NCI-H524 (cell line): ENCODE measurements at places on chromosomes 2 and 18.

DNA sequence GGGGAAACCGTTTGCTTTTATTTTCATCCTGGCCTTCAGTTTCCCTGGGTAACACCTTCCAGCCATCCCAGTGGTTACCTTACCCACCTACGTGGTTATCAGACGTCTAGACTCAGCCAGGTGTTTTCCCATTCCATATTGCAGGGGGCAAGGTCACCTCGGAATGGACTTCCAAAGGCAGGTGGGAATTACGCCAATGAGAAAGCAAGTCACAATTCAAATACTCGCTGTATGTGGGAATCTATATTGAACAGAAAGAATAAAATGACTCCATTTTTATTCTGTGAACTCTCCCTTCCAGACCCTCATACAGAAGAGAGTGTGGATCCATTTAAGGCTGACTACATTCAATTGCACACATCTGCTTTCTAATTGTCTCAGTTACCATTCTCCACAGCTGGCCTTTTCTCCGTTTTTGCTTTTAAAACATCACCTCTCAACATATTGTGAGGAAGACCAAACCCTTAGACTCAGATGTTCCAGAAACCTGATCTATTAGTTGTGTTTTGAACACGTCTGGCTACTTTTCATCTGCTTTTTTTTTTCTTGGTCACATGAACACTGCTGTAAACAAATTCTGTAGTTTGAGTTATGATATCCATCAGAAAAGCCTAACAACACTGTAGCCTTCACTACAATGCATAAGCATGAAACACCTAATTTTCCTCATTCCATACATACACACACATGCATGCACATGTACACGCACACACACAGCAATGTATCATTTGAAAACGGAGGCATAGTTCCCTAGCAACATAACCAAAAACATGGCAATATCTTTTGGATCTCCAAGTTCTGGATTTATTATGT lies 59.8 kb downstream of the BCL2 start:
- no peak for DNase-seq

GRCh38 chr18:24703316-24703715 lies 242.9 kb downstream of the HRH4 start:
- DNase-seq: no peak

DNA sequence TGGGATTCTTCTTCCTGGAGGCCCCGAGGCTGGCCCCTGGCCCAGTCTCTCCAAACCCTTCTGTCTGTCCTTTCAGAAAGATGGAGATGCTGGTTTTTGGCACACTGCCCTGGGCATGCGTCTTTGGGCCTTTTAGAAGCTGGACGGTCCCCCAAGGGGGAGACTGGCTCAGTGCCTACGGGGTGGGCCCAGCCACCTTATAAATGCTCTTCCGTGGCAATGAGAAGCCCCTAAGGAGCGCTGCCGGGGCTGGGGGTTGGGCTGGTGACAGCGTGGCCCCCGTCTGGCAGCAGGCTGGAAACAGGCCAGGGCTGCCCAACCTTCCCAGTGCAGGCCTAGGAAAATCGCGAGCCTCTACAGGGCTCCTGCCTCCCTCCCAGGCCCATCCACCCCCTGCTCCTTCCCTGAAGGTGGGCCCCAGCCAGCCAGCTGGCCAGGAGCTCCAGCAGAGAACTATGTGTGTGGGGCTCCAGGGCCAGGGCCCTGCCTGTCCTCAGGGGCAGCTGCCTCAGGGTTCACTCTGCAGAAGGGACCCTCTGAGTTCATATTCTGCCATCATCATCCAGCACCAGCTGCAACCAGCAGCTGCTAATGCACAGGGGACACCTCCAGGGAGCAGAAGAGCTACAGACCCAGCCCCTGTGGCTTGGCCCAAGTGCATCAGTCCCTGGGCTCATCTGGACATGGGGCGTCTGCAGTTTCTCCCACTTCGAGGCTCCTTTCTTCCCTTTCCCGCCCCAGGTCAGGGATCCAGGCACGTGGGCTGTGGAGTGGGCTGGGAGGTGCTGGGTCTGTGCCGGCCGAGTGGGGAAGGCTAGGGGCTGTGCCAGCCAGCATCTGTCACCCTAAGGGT lies 107.6 kb upstream of the OTOS start:
- DNase-seq: no peak

- DNase-seq: peak; percentile 72
These were observed 178.6 kb downstream of the ZBTB7C start for GRCh38 chr18:48230467-48231113.

GRCh38 chr2:181348107-181348837 lies 108.9 kb upstream of the ITGA4 start:
- DNase-seq: no peak

- no peak for DNase-seq
These were observed 32.8 kb downstream of the AOX1 start for GRCh38 chr2:200618590-200619021.

- peak; percentile 7 for DNase-seq
These were observed 42.8 kb downstream of the TRAPPC12 start for GRCh38 chr2:3422161-3422779.
